ENCODE measurements at places on chromosomes 11 and 22. TPM values are rescaled to one million over a fixed set of nuclear protein-coding genes. Genes with fewer than 3 reads are reported as not detected.

DNA sequence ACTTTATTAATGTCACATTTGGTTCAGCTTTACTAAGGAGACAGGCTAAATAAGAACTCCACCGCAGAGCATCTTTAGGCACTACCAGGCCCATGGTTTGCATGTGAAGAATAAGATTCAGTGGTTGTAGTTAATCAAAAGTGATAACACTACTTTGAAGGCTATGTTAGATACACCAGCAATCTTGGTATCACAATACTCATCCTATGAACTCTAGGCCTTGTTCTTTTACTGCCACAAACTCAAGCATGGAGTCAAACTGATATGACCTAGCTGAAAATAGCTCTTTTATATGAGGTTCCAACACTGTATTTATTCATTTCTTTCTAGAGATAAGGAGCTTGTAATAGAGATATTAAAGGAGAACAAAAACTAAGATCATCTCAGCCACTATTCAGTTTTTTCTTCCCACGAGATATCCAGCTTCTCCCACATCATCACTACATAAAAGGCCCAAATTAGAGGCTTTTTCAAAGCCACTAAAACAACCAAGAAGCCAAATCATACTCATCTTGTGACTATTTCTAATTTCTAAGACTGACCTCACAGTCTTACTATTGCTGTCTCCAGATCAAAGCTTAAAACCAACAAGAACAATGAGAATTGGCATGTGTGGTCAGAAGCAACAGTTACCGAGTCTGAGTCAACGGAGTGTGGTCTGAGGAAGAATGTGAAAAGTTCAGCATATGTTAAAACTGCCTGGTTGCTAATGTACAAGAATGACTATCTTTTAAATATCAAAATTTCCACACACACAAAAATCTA is 25.1 kb upstream of the GUCY1A2 start:
- H3K36me3 ChIP-seq, result no peaks in the 10 kb centered on the region
- 0 out of 2 replicates have a peak overlapping the region, but pooled peaks have one; percentile 13 for H3K27ac ChIP-seq
- peak; percentile 21 for DNase-seq
- no peak overlapping the region for H3K4me3 ChIP-seq
- H3K27me3 ChIP-seq, result no peaks in the 10 kb centered on the region

DNA sequence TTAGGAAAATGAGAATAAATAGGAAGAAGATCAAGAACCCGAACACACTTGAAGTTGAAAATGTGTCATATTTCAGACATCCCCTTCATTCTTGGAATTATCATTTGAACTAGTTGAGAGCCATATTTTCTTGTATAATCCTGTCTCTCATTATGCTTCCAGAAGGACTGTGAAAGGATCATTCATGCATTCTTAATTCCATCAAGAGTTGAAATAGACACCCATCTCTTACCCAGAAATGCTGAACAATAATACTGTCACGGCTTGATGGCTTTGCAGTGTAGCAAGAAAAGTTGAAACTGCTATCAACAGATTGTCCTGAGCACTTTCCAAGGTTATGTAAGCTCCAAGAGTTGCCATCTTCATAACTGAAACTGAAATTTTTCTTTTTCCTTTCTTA is 79.7 kb downstream of the ARHGAP42 start:
- H3K4me3 ChIP-seq, result no peak overlapping the region
- no peak overlapping the region for H3K27ac ChIP-seq
- no peak for DNase-seq
- no peaks in the 10 kb centered on the region for H3K27me3 ChIP-seq
- H3K4me1 ChIP-seq, result no peaks in the 10 kb centered on the region
- no peaks in the 10 kb centered on the region for H3K36me3 ChIP-seq

Gene OR52A5
- not detected for total RNA-seq

Gene CDKN1C
- not detected for total RNA-seq

Gene MYBPC3
- not detected for total RNA-seq

DNA sequence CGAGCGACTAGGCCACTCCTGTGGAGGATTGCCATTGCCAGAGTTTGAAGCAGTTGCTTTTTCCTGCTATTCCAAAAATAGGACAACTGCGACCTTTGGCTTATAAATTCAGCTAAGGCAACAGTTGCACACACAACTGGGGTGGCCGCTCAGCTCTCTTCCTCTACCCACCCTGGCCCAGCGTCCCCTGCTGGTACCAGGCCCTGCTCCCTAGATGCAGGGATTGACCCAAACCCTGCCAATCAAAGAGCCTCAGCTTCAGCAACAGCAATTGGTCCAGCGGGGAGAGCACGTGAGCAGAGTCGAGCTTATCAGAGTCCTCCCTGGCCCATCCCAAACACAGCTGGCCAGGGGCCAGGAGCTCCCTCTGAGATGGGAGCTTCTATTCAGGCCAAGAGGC is 22.0 kb upstream of the CABP2 start:
- no peaks in the 10 kb centered on the region for H3K27me3 ChIP-seq
- peak; percentile 28 for DNase-seq
- no peak overlapping the region for H3K27ac ChIP-seq
- H3K36me3 ChIP-seq, result no peaks in the 10 kb centered on the region
- H3K4me1 ChIP-seq, result no peaks in the 10 kb centered on the region
- H3K4me3 ChIP-seq, result no peak overlapping the region

- no peak overlapping the region for H3K4me3 ChIP-seq
- H3K4me1 ChIP-seq, result peaks cover 32% of the 10 kb centered on the region
These were observed 150.9 kb upstream of the TTC12 start for GRCh38 chr11:113163291-113164030.

DNA sequence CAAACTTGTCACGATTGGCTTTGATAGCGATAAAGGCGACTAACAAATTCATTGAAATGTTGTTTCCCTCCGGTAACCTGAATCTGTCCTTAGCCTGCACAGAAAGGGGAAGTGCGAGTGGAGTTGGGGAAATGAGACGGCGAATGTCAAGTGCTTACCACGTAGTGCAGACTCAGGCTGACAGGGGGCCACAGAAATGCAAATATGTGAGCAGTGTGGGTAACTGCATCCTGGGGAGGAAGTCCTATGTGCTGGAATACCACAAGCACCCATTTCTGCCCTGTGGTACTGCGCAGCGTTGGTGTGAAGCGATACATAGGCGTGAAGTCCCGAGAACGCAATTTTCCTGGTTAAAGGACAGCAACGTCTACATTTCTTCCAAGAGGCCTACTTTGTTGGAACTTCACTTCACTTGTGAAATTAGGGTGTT is 869 bp upstream of the EIF4ENIF1 start:
- DNase-seq, result peak; percentile 50
- peak overlapping the region; percentile 96 for H3K27ac ChIP-seq
- peaks cover 10% of the 10 kb centered on the region for H3K4me1 ChIP-seq
- H3K27me3 ChIP-seq, result no peaks in the 10 kb centered on the region
- H3K4me3 ChIP-seq, result peak overlapping the region; percentile 90

DNA sequence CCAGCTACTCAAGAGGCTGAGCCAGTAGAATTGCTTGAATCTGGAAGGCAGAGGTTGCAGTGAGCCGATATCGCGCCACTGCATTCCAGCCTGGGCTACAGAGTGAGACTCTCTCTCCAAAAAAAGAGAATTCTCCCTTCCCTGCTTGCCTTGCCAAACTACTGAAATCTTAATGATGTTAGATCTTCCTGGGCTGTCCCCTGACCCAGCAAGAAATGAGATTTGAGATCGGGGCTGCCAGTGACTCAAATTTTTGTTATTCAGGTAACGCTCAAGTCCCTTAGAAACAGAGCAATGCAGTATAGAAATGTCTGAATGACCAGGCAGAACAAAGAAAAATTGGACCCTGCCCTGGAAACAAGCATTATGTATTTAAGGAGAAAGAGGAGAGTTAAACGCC is 4.0 kb upstream of the RBFOX2 start:
- H3K4me1 ChIP-seq, result no peaks in the 10 kb centered on the region
- H3K4me3 ChIP-seq, result no peak overlapping the region
- DNase-seq, result no peak
- no peaks in the 10 kb centered on the region for H3K27me3 ChIP-seq

DNA sequence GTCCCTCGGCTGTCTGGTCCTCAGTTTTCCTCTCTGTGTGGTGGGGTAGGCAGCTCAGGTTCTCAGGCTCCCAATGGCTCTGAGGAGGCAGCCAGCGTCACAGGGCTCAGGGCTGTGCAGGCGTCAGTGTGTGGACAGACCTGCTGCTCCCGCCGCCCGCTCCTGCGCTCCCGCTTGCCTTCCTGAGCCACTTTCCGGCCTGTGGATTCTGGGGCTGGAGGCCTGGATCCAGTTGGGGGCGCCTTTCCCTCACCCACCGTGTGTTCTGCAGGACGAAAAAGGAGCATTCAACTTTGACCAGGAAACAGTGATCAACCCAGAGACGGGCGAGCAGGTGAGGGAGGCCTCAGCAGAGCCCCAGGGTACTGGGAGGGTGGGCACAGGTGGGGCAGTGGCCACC is 14.7 kb downstream of the DPP3 start:
- H3K4me3 ChIP-seq, result no peak overlapping the region
- H3K36me3 ChIP-seq, result no peaks in the 10 kb centered on the region
- no peak overlapping the region for H3K27ac ChIP-seq
- no peak for DNase-seq
- H3K27me3 ChIP-seq, result no peaks in the 10 kb centered on the region
- H3K4me1 ChIP-seq, result peaks cover 22% of the 10 kb centered on the region

Gene DNAJB13
- total RNA-seq, result not detected

Gene PARVG
- not detected for total RNA-seq

Gene OR8G5
- not detected for total RNA-seq

DNA sequence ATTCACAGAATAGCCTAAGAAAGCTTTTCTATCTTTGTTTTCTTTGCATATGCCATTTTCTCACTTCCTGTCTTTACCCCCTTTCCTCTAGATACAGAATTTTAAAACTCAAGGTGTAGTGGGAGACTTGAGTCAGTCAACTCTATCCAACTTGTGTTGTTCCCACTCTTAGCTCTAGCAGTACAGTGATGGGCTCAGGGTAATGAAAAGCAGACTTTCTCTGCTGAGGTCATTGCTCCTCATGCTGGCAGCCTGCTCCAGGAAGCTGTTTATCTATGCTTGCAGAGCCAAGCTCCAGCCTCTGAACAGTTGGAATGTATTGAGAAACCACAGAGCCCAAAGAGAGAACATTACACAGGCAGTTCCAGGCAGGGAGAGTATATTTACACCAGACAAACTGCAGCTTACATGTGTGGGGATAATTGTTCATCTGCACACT is 68.1 kb downstream of the CSTPP1 start:
- no peak overlapping the region for H3K27ac ChIP-seq
- H3K4me3 ChIP-seq, result no peak overlapping the region
- peak; percentile 61 for DNase-seq
- H3K36me3 ChIP-seq, result no peaks in the 10 kb centered on the region
